ENCODE measurements at places on chromosomes 3 and 15.

DNA sequence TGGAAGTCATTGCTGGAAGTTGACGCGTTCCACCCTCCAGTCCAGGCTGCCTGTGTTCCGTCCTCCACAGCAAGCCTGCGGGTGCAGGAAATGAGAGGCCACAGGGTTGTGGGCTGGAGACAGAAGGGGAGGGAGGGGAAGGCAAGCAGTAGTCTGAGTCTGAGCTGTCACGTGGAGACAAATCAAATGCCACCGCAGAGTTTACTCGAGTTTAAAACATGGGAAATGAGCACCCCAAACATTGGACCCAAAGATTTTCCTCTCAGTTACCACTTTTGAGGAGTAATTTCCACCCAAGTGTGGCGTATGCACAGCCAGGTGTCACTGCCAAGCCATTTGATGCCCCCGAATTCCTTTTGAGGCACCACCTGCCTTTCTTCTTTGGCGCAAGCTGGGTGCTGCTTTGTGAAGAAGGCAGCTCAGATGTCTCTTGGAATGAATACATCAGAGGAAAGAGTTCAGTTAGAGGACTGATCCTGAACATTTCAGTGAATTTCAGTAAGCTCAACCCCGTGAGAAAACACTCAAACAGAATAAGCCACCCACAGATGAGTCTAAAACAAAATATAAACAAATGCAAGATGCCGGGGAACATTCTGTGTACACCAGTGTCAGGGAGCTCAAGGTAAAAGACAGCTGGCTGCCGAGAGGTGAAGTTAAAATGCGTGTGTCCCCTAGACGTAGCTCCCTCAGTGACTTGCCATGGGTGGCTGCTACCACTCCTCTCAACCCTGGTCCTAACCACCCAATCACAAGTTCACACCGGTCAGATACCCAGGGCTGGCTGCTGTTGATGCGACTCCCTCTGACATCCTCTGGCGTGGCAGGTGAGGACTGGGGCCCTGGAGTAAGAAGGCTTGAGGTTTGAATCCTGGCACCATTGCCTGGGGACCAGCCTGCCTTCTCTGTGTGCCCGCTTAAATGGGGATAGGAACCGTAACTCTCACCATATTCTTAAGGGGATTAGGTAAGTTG lies 203.8 kb downstream of the UACA start:
- DNase-seq: no peak

GRCh38 chr3:184338511-184338945 lies 1.1 kb downstream of the FAM131A start:
- DNase-seq: peak; percentile 76

DNA sequence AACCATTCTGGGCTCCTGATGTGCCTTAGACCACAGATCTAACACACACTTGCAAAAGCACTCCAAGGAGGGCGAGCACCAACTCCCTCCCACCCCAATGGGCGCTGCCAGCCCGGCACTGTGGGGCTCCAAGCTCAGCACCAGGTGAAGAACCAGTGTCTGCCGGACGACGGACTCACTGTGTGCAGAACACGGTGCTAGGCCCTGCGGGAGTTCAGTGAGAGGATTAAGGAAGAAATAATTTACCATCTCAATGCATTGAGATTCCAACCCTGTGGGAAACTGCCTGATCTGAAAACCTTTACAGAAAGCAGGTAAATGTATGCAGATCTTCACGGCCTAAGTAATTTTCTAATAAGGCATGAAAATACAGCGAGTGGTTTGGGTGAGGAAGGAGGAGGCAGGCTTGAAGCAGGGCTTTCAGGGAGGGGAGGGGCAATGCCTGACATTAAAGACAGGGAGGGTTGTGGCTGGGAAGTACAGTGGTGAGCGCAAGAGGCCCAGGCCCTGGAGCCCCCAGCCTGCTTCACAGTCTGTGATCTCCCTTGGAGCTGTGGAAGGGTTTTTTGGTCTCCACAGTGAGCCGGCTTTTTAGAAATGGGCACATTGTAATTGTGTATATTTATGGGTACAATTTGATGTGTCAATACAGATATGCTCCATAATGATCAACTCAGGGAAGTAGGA lies 35.6 kb upstream of the CHRNB4 start:
- no peak for DNase-seq

- DNase-seq: no peak
Observed at GRCh38 chr3:95994338-95994737, 820.1 kb upstream of the EPHA6 start.

DNA sequence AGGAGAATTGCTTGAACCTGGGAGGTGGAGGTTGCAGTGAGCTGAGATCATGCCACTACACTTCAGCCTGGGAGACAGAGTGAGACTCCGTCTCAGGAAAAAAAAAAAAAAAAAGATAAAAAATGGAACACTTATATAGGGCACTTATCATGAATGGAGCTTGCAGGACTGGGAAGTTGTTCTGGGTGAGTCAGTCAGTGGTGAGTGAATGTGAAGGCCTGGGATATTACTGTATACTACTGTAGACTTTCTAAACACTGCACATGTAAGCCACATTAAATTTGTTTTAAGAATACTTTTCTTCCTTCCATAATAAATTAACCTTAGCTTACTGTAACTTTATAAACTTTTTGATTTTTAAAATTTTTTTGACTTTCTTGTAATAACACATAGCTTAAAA lies 59.8 kb downstream of the SFMBT1 start:
- no peak for DNase-seq

DNA sequence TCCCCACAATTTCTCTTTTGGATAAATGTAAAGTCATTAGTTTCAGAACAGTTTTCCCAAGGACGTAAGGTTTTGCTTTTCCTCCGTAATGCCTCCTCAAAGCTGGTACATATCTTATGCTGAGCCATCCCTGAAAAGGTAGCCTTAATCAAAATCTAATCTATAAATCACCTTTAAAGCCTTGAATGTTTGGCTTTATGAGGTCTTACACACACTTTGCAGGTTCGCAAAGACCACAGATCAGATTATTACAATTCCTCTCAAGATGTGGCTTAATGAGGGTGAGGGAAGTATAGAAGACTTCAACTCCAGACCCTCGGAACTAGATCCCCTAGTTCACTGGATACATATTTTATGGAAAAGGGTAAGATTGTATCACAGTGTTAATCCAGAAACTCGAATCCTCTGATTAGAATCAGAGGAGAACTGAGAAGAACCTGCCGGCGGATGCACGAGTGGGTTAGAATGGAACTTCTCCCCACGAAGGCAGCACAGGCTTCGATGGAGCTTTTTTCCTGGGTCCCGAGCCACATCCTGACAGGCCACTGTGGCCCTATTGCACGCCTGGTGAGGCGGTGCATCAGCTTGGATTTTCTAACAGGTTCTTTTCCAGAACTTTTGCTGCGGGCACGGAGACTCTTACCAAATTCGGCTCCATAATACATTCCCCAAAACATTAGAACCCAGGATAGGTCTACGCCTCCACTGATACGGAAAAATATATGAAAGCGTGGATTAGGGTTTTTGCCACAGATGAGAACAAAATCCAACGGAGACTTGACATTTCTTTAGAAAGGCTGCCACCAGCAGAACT lies 1.2 kb downstream of the CTXND1 start:
- no peak for DNase-seq

DNA sequence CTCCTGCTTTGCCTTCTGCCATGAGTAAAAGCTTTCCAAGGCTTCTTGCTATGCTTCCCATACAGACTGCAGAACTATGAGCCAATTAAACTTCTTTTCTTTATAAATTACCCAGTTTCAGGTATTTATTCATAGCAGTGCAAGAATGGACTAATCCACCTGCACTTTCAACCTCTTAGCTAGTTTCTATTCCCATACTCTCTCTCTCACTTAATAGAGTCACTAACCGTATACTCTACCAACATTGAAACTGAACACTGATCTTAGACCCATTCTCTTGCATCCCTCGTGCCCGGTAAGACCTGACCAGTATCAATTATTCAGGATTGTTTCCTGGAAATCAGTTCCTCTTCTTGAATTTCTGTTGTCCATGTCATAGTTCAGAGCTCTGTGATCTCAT lies 92.7 kb upstream of the TMC3 start:
- DNase-seq: no peak

DNA sequence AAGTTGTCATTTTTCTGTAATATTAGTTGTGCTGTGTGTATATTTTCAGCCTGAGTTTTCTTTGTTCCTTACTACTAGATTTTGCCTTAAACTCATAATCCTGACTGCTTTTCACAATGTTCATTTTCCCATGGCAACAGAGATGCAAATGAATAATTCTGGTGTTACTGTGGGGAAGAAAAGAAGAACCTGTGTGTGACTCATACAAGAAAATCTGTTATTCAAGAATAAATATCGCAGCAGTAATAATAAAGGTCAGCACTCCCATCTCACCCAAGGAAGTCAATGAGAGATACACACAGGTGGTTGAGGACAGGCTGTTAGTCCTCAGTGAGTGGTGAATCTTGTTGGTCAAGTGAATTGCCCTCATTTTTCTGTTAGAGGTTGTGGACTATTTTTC lies 656.6 kb upstream of the NAALADL2 start:
- no peak for DNase-seq

DNA sequence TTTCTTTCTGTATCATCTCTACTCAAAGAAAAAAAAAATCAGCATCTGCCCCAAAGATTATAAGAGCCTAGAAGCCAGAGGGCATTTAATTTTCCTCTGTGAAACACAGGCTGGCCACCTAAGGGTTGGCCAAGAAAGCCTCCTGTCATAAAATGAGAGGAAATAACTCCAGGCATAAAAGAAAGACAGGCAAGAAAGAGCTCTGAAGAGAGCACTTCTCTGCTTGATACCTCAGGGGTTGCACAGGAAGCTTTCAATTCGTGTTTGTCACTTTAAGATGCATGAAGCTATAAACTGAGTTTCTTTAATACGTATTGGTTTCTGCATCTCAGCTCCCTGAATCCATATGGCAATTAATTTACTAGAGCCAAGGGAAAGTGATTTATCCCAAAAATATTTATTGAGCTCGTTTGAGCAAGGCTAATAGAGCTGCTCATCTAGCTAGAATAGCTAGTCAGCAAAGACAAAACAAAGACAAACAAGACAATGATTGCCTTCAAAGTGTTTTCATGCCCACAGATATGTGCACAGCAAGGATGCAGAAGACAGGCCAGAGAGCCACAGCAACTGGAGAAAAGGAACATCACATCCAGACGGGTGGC lies 35.5 kb downstream of the ATP8B4 start:
- DNase-seq: no peak

- no peak for DNase-seq
Observed at GRCh38 chr3:72997421-72997961, 880 bp downstream of the PPP4R2 start.

DNA sequence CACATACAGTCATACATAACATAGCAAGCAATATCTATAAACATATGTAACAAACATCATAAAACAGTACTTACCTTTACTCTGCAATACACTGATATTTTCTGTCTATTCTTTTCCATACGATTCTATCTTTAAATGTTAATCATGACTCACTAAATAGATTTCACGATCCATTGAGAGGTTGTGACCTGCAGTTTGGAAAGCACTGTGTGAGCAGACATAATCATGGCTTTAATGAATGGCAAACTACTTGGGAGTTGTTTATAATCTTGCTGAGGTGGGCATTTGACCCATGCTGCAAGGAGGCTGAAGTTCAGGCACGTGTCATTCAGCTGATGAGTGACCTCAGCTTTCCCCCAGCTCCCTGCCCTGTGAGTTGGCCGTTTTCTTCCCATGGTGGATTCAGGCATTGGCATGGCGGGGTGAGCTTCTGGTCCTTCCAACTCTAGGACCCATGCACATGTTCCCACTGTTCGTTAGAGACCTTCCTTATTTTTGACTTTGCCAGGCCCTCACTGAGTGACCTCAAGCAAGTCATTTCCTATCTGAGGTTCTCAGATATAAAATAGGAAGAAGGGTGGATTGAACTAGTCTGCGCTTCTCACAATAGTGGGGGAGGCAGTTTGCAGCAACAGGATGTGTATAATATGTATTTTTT lies 41.7 kb downstream of the PAQR5 start:
- no peak for DNase-seq

GRCh38 chr3:82004266-82004665 lies 242.8 kb upstream of the GBE1 start:
- no peak for DNase-seq

- no peak for DNase-seq
Observed at GRCh38 chr3:32117320-32117719, 10.9 kb downstream of the GPD1L start.

GRCh38 chr15:36961956-36962355 lies 138.4 kb downstream of the MEIS2 start:
- no peak for DNase-seq

DNA sequence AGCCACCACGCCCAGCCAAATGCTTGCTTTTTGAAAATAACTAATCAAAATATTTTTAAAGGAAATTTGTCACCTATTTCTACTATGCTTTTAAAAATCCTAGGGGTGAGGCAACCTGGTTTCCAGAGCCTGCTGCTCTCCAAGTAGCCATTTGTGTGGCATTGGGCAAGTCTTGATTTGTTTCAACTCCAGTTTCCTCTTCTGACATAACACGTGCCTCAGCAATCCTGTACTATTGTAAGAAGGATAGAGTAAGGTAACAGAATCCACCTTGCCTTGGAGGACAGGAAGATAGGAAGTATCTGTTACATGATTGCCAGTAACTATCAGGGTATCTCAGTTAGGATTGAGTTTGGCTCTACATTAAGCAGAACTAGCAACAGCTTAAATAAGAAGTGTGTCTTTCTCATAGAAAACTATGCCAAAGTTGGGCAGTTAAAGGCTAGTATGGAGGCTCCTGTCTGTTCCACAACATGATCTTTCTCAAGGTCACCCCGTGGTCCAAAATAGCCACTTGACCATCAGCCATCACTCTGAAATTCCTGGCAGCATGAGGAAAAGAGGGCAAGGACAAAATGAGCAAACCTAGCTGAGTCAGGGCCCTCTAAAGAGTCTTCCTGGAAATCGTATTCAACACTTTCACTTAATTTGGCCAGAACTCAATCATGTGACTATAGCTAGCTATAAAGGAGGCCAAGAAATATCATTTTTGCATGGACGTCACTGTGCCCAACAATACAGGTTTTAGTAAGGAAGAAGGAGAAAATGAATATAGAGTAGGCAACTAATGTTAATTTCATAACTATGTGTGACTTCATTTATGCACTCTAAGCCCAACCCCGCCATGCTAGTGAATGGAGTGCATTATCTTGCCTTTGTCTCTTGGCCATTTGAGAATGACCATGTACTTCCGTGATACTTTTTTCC lies 66.1 kb downstream of the HMG20A start:
- DNase-seq: no peak

DNA sequence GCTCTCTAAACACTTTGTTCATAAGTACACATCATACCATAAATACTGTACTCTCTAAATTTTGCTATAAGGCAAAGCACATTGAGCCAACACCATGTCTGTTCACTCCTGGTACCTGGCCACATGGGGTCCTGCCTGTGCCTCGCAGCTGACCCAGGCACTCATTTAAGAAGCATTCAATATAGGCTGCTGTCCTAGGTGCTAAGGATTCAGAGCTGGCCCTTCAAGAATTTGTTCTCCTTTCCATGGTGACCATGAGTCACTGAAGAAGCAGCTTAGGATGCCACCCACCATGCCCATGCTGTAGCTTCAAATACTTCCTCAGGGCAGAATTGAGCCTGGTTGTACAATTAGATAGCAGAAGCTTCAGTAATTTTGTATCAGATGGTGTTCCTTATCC lies 119.2 kb upstream of the ZBED2 start:
- DNase-seq: no peak

- no peak for DNase-seq
Observed at GRCh38 chr3:11128682-11129632, 25.3 kb upstream of the HRH1 start.

GRCh38 chr3:178551916-178552321 lies 15.7 kb downstream of the KCNMB2 start:
- DNase-seq: no peak
